ENCODE measurements at places on chromosomes 4 and X. TPM values are rescaled to one million over a fixed set of nuclear protein-coding genes. Genes with fewer than 3 reads are reported as not detected.

Gene EPHA5
- total RNA-seq, result 0.92 TPM

Gene IDH3G
- 70.9 TPM for total RNA-seq

Gene SYNPO2
- 264 TPM for total RNA-seq

Gene SUV39H1
- 4.4 TPM for total RNA-seq

Gene MAGEE2
- 0.68 TPM for total RNA-seq

Gene RAP1GDS1
- total RNA-seq, result 16.7 TPM

Gene MMRN1
- total RNA-seq, result 7.3 TPM

Gene SCML2
- total RNA-seq, result 2.0 TPM

Gene NUP54
- total RNA-seq, result 44.8 TPM
